ENCODE measurements at places on chromosomes 4 and X. TPM values are rescaled to one million over a fixed set of nuclear protein-coding genes. Genes with fewer than 3 reads are reported as not detected.

ZFP92 gene
- total RNA-seq, result 4.0 TPM

TLR10 gene
- total RNA-seq, result 0.46 TPM

TMPRSS11F gene
- total RNA-seq, result not detected

EFNB1 gene
- 94.0 TPM for total RNA-seq

DNA sequence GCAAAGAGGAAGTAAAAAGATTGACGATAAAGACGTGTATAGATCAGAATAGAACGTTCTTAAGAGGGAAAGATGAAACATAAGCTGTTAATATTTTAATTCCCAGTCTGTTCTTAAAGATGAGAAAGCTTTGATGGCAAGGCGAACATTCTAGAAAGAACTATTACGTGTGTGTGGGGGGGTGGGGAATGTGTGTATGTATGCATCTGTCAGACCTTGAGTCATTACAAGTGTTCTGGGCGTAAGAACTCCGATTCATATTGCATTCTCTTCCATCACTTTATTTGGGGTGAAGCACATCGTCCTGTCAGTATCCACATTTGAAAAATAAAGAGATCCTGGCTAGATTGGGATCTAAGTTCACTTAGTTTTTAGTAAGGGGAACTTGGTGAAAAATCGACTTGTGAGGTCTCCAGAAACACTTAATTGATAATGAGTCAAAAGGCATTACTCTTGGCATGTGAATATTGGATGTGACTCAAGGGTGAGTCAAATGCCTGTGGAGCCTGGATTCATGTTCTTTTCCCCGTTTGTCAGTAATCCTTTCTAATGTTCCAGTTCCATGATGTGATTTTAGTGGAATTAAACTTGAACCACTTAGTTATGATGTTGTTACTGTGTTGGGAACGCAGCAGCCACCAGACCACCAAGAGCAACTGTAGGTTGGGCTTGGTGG lies 3.1 kb downstream of the SMS start:
- no peak for DNase-seq

GRCh38 chrX:6821730-6822129 lies 286.8 kb upstream of the VCX3A start:
- no peak for DNase-seq

- DNase-seq, result no peak
Observed at GRCh38 chr4:74039315-74039763, 850 bp upstream of the CXCL3 start.

DNA sequence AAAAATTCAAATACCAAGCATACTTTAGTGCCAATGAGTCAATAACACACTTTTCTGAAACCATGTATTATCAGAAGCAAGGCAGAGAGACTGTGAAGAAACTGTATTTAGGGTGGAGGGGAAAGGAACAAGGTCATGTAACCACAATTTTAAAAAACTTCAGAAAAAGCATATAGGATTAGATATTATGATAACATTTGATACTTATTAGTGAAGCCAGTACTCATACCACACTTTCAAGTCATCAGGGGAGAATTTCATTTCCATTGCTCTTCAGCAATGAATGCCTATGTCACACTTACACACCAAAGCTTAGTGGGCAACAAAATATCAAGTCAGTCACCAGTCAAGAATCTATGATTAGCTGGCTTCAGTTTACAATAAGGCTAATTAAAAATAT lies 602.2 kb downstream of the IL15 start:
- no peak for DNase-seq

GRCh38 chrX:109845996-109846395 lies 112.9 kb upstream of the ACSL4 start:
- DNase-seq, result no peak

- no peak for DNase-seq
Observed at GRCh38 chrX:129574214-129574613, 34.2 kb downstream of the OCRL start.

Data from omental fat pad (tissue), 4 donors.